ENCODE measurements at places on chromosomes 3 and 15.

DNA sequence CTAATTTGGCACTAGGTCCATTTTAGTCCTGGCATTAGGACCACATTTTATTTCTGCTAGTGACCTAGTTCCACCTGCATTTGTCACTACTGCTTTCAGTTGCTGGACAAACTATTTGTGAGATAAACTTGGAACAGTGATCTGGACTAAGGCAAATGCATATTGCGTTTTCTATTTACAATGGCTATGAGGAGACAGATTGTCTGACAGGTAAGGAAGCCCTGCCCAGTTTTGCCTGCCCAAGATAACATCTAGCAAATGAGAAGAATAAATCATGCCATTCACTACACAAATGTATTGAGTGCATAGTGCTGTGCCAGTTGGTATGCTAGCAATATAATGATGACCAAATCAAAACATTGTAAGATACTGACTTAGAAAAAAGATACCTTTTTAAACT lies 245.7 kb downstream of the GRM7 start:
- no peak for DNase-seq

- no peak for DNase-seq
These were observed 333.5 kb upstream of the NR2E3 start for GRCh38 chr15:71476823-71477222.

DNA sequence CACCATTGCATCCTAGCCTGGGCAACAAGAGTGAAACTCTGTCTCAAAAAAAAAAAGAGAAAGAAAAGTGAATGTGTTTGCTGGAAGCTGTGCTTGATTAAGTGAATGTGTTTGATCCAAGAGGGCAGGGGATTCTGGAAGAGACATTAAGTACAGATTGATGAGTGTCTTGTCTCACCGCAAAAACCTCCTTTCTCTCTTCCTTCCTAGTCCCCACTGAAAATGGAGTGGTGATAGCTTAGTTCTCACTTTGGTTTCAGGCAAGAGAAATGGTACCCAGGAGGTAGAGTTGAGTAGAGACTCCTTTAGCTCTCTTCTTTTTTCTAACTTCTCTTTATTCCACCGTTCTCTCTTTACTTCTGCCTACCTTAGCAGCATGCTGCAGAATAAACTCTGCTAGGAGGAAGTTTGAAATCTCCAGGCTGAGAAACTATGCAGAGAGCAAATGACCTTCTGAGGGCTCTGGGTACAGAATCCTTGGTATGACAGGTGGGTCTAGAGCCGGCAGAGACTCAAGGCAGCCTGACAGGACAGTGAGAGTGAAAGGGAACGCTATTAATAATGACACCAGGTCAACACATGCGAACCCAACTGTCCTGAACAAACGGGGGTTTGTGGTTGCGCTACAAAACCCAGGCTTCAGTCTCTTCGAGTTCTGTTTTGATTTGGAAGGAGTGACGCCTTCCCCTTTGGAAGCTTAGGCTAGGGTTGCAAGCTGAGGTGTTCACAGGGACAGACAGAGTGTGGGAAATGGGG lies 74.9 kb downstream of the SMAD3 start:
- no peak for DNase-seq

- no peak for DNase-seq
These were observed 26.7 kb downstream of the SNTN start for GRCh38 chr3:63679186-63679585.

DNA sequence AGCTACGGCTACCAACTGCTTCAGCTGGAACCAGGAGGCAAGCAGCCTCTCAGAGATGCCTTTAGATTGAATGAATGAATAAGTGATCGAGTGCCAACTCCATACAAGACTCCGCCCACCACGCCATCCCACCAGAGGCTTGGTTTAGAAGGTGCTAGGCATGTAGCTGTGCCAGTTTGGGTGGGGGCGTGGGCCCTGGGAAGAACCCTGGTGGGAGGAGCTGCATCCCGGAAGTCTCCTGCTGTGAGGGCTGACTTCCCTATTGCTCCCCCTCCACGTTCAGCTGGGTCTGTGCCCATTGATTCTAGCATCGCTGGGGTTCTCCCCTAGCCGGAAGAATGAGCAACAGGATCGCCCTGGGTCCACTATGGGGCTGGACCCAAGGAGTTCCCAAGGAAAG lies 20.9 kb downstream of the LINGO1 start:
- DNase-seq = no peak

DNA sequence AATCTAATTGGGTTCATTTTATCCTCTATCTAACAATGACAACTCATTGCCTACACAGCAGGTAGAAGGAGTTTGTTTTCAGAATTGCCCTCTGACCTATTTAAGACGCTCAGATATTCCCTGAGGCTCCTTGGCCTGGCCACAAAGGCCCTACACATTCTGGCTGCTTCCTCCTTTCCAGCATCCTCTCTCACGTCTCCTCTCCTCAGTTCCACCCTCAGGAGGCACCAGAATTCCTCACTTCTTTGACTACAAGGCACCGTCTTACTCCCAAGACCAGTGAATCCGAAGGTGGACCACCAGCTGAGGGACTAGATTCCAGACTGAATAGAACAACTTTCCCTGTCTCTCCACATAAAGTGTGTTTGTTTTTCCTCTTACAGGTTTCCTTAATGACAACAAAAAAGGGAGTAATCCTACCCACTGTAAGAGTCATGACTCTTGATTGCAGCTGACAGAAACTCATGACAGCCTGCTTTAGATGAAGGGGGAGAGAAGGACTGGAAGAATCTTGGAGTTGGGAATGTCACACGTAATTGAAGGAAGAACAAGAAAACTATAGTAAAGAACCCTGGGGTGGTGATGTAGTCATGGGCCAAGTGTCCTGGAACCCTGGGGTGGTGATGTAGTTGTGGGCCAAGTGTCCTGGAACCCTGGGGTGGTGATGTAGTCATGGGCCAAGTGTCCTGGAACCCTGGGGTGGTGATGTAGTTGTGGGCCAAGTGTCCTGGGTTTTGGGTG lies 22.0 kb upstream of the MUC20 start:
- no peak for DNase-seq

- DNase-seq = no peak
These were observed 126.7 kb downstream of the TUSC7 start for GRCh38 chr3:116836286-116836685.

- no peak for DNase-seq
These were observed 725.9 kb upstream of the NR2F2 start for GRCh38 chr15:95604634-95605036.

GRCh38 chr3:156142702-156143101 lies 22.3 kb downstream of the KCNAB1 start:
- no peak for DNase-seq

GRCh38 chr3:33645060-33645647 lies 72.9 kb downstream of the CLASP2 start:
- DNase-seq = peak; percentile 43

- no peak for DNase-seq
These were observed 419.0 kb downstream of the CNTN4 start for GRCh38 chr3:2517500-2518172.

Measured in hippocampal formation (tissue), 2 donors.